ENCODE measurements at places on chromosomes 7 and 10.

DNA sequence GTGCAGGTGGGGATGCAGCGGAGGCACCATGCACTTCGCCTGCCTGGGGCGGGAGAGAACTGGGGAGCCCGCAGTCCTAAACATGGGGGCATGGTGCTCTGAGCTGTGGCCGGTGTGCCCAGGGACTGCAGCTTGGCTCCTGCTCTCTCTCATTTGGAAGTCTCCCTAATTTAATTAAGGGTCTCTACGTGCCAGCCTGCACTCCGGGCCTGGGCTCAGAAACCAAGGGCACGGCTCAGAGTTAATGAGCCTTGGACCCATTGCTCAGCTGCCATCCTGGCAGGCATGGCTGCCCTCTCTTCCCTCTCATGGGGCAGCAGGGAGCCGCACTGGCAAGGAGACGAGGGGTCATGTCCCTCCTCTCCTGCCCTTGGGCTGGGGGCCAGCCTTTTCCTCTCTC, 115.6 kb downstream of the CDH23 start:
- DNase-seq = no peak

DNA sequence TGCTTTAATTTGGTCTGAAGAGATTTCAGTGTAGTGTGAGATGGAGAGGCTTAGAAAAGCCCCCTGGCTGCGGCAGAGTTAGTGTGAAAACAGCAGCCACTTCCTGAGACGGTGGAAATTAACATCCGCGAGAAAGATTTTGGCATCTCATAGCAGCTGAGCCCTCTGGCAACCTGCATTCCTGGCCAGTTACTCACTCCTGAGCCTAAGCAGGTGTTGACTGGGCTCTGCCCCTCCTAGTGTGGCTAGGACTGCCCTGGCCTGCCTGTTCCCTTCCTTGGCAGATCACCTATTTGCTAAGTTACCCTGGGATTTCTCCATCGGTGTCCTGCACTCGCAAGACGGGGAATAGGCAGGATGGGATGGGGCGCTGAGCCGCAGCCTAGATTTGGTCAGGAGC, 57.6 kb upstream of the LMTK2 start:
- no peak for DNase-seq

GRCh38 chr7:155710031-155710430, 65.6 kb downstream of the RBM33 start:
- DNase-seq = no peak

DNA sequence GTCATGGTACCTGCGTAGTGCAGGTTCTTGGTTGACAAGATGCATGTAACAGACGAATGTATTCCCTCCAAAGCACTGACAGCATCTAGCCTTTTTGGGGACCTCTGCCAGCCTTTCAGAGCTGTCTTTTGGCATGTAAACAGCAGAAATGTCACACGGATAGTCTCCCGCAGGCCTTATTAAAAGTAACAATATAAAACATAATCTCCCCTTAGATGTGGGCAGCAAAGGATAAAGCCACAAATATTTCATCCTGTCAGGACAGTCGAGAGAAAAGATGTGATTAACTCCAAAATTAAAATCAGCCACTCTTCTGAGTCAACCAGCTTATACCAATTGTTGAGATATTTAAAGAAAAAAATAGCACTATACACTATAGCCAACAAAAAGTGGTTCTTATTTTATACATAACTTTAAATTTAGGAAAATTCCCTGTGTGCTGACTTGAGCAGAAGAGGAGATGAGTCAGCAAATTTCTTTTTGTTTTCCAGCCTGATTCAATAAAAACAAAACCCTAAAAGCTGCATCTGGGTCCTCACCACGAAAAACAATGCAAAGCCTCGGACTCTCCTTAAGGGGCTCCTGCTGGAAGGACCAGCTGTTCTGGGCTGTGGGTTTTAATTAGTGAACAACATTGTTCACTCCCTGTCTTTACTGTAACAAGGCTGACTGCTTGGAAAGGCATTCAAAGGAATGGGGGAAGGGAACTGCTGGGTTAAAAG, 240.2 kb downstream of the ADAM12 start:
- DNase-seq = no peak

DNA sequence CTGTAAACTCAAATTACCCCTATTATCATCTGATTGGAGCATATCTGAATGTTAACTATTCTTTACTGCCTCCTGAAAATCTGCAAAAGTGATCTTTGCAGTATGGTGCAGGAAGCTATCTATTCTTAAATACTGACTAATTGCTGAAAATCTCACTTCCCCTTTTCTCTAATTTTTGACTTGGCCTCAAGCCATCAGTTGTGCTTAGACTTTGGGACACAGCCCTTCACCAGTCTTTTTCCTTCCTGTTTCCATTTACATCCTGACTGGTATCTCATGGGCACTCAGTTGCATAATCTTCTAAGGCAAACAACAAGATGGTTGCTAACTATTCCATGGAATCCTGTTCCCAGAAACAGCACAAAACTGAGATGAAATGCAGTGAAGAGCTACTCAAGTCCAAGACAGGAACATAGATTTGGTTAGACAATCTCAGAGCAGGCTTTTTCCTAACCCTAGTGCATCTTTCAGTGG, 228.5 kb downstream of the SORCS1 start:
- DNase-seq = no peak

DNA sequence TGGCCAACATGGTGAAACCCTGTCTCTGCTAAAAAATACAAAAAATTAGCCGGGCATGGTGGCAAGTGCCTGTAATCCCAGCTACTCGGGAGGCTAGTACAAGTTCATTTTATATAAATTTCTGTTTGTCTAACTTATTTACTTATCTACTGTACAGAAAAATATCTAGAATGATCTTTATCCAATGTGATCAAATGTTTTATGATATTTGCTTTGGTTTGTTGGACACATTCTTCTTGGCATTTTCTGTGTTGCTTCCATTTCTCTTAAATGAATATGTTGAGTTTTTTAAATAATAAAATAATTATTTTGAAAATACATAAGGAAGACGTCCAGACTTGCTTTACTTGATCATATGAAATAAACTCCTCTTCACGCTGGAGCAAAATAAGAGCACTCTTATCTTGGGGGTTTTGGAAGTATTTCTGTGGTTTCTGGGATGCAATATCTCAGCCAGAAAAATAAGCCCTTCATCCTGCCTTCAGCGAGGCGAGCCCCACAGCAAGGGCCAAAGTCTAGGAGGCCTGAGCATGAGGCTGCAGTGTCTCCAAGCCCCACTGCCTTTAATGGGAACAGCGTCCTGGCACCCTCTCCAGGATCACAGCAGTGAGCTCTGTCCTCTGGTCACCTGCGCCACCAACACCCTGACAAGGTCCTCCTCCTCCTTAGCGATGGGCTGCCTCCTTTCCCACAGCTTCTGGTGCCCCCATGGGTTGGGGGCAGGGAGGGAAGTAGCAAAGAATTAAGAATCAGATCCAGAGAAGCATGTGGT, 480.2 kb downstream of the KCNMA1 start:
- no peak for DNase-seq

DNA sequence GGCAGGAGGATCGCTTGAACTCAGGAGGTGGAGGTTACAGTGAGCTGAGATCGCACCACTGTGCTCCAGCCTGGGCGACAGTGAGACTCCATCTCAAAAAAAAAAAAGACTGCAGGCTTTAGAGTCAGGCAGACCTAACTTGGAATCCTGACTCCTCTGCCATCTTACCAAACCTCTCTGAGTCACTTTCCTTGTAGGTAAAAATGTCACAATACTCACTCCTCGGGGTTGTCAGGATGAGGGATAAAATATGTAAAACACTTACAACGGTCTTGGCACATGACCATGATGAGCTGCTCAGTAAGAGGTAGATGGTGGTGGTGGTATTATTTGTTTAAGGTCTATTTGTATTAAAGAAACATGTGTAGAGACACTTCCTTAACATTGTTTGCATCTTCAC, 154.1 kb upstream of the PDE1C start:
- no peak for DNase-seq

DNA sequence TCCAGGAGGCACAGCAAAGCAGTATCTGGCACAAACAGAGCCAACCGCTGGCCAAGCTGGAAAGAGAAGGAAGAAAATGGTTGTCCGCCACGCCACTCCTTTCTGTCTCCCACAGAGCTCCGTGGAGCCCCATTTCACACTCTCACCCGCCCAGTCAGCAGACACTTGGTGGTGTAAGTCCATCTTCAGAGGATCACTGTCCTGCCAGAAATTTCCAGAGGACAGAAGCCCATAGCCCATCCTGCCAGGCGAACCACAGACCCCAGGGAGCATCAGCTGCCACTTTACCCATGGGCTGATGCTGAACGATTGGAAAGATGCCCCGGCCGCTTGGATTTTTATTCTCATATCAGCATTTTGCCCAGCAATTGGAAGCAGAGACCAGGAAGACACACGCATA, 144.7 kb upstream of the LYZL2 start:
- DNase-seq = no peak

GRCh38 chr10:84822931-84823630, 494.7 kb downstream of the CCSER2 start:
- no peak for DNase-seq

- peak; percentile 69 for DNase-seq
Measured at GRCh38 chr10:101779544-101780186, 3.6 kb downstream of the NPM3 start.

DNA sequence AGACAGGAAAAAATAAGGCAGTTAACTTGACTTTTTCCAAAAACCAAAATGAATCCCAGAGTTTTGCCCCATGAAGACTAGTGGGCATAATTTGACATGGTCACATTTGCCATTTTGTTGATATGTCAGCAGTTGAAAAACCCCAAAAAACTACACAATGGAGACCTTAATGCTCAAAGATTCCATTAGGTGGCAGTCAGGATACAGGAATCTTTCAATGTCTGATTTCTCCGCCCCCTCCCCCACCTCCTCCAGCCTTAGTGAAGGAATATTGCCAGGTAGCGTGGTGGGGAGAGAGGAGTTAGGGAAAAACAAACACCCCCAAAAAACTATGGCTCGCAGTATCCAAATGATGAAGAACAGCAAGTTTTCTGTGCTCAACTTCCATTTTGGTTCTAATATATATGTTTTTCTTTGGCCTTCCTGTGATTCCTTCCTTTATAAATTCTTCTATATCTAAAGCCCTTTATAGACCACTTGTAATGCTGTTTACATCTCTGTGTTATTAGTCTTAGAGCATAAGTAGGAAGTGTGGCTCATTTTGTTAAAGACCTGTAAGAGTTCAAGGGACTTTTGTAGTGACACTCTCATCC, 6.7 kb upstream of the SMNDC1 start:
- DNase-seq = no peak

DNA sequence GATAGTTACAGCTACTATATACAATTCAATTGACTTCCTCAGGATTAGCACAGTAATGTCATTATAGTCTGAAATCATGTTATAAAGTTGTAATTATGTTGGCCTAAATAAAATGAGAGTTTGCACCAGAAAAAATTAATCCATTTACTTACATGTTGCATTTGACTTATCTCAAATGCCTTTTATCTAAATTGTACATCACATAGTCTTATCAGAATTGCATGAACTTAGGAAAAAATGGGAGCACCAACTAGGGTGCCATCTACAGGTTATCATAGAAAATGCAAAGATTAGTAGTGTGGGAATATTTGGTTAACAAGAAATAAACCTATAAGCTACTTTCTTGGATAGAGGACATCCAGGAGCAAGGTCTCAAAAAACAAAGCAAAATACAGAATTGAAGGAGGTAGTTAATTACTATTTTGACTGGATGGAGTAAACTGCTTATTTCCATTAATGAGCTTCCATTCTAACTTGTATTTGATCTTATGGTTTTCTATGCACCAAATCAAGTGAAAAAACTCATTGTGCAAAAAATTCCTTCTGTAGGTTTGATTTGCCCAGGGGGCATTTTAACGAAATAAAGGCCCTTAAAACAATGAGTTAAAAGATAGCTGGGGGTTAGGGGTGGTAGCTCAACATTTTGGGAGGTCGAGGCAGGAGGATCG, 60.0 kb upstream of the ORC5 start:
- no peak for DNase-seq
